Glomerular endothelial cell (primary cell): ENCODE measurements at places on chromosomes 16 and 17.

DNA sequence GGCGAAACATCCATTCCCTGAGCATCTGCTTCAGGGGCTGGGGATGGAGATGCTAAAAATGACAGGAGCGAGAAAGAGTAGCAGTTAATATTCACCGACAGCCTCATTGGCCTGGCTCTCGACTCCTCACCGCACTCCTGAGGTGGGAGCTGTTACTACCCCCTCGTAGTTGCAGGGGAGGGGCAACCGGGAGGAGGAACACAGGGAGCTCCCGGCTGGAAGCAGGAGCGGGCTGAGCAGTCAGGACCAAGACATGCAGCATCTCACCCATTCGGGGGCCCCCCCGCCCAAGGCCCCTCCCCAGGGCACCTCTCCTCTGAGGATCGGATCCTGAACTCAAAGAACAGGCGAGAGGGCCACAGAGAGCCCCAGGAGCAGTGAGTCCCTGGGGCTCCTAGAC lies 4.5 kb upstream of the ACSF3 start:
- no peak for DNase-seq

DNA sequence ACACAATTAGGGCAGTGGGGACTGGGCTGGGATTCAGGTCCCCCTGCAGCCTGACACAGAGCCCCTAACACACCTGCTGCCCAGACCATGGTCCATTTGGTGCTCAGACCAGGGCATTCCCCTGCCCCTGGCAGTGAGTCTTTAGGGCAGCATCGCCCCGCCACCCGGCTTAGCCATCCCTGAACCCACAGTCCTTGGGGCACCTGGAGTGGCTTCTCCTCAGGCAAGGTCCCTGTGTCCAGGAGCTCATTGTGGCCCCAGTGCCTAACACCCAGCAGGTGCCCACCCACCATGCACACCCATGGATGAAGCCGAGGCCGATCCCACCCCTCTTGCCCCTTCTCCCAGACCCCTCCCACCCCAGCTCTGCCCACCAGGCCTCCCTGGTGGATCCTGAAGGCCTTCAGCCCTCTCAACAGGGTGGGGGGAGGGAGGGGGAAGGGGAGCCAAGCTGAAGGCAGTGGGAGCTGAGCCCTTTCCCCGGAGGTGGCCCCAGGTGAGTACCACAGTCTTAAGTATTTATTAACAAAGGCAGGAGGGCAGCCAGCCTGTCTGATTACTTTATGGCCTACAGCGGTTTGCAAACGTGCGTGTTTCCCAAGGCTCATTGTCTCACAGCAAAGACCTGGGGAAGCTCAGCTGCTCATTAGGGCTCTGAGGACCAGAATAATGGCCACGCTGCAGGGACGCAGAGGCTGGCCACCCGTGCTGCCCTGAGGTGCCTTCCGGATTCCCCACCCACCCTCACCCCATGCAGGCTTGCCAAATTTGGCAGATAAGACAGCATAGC lies 38.5 kb downstream of the RBFOX3 start:
- DNase-seq = no peak

DNA sequence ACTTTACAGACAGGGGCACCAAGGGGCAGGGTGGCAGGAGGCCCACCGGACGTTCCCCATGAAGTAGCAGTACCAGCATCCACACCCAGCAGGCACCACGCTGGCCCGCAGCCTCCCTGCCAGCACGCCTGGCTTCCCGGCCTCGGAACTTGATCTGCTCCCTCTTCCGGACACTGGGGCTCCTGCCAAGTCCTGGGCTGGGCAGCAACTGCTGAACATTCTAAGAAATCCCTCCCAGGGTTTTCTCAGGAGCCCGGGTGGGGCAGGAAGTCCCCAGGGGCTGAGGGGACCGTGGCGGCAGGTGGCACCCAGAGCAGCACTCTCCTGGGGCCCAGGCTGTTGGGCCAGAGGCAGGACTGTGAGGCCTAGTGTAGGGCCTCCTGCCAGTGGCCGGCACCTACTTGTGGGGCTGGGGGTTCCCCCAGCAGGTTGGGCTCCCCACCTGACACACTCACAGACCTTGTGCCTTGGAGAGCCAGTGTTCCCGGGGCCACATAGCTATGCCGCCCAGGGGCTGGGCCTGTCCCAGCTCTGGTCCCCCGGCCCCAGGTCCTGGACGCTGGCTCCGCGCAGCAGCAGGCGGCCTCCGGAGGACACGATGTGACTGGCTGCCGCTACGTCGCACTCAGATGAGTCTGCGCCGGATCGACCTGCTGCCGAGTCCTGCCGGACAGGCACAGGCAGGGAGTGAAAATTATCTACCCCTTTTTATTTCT lies 86.2 kb upstream of the CBX4 start:
- DNase-seq = no peak

- no peak for DNase-seq
Observed at GRCh38 chr17:66829883-66830282, 5.0 kb upstream of the CACNG5 start.

DNA sequence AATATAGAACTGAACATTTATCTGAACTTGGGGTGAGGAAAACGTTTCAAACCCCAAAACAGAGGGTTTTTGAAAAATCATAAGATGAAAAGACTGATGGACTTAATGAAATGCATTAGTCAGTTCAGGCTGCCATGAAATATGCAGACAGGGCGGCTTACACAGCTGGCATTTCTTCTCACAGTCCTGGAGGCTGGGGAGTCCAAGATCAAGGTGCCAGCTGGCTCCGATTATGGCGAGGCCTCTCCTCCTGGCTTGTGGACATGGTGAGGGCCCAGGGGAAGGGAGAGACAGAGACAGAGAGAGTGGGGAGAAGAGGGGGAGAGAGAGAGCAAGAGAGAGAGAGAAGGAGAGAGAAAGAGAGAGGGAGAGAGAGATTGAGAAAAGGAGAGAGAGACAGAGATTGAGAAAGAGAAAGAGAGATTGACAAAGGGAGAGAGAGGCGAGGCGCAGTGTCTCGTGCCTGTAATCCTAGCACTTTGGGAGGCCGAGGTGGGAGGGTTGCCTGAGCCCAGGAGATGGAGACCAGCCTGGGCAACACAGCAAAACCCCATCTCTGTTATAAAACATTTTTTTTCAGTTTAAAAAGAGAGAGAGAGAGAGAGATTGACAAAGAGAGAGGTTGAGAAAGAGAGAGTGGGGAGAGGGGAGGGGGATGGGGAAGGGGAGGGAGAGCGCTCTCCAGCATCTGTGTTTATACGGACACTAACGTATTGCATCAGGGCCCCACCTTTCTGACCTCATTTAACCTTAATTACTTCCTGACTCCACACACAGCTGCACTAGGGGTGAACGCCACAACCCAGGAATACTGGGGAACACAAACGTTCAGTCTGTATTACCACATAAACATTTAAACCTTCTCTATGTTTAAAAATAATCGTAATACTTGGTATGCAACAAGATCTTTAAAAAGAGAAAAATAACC lies 24.6 kb upstream of the RPH3AL start:
- DNase-seq = no peak
